ENCODE measurements at places on chromosomes 2 and 18.

- DNase-seq: no peak
Measured at GRCh38 chr2:211512806-211513205, 956.4 kb downstream of the CPS1 start.

DNA sequence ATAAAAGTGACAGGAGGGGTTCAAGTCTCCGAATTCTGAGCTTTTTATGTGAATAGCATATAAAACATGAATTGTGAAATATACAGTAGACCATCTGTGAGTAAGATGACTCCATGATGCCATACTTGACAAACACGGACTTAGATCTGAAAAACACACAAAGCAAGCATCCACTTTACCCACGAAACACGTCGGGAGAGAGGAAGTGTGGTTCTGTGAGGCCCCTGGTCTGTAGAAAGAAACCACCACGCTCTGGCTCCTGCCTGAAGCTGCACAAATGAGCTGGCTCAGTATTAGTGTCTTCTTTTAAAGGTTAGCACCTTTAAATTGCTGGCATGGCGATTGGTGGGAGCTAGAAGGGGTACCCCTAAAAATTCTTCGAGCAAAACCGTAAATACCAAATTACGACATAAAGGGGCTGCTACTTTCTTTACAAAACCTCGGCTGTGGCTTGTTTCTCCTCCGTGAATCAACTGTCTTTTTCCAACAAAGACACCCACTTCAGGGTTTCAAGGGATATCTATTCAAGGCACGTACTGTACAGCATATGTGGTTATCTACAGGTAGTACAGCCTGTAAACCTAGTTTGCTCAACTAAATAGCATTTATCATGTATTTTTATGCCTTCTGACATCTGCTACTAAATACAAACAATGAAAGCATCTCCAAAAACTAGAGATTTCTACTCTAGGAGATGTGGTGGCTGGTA, 70.9 kb downstream of the AFF3 start:
- DNase-seq: no peak

DNA sequence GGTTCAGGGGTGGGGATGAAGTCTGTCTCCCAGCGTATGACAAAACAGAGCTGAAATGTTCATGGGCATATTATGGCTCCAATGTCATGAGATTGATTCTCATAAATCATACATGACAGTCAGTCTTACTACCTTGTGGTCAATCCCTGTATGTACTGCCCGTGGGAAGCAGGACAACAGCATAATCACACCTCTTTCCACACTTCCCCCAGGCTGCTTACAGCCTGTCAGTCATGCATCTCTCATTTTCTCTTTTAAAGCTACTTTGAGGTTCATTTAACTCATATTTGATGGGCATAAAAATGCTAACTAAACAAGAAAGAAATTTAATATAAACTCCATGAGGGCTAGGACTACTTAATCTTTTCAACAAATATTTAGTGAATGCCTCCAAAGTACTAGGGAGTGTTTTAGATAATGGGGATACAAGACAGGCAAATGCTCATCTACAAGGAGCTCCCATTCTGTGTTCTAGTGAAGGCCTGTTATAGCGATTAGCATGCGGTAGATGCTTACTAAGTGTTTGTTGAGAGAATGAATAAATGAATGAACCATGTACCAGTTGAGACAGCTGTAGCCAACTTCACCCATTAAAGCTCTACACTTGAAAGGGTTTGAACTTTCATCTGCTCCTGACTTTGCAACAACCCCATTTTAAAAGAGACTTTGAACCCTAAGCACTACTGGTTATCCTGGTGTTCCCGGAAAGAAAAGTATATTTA, 89.1 kb downstream of the ALPK2 start:
- DNase-seq: no peak

DNA sequence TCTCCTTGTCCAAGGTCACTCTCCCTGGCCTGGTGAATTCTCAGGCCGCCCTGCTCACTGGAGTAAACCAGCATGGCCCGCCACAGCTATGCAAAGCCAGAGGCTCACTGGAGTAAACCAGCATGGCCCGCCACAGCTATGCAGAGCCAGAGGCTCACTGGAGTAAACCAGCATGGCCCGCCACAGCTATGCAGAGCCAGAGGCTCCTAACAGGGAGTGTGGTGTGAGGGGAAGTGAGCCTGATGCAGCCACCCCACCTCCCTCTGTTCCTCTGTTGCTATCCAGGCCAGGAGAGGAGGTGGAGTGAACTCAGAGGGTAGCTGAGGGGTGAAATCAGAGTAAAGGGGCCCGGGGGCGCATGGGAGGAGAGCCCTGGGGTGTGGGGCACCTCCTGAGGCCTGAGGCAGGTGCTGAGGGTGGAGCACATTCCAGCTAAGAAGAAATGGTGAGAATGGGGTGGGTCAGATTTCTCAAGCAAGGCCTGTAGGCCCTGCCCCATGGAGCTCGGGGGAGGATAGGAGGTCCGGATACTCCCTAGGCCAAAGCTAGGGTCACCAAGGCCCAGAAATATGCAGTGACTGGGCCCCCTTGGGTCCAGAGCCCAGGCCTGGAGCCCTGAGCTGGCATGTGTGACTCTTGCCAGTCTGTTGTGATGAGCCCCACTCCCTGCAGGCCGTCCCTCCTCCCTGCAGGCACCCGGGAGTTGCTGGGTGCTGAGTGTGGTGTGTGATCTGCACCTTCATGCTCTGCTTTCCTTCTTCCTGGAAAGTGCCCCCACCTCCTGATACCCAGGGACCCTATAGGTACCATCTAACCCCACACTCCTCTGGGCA, 1.5 kb downstream of the ATP6V1B1 start:
- no peak for DNase-seq

- no peak for DNase-seq
Measured at GRCh38 chr2:14567561-14567960, 65.0 kb upstream of the LRATD1 start.

DNA sequence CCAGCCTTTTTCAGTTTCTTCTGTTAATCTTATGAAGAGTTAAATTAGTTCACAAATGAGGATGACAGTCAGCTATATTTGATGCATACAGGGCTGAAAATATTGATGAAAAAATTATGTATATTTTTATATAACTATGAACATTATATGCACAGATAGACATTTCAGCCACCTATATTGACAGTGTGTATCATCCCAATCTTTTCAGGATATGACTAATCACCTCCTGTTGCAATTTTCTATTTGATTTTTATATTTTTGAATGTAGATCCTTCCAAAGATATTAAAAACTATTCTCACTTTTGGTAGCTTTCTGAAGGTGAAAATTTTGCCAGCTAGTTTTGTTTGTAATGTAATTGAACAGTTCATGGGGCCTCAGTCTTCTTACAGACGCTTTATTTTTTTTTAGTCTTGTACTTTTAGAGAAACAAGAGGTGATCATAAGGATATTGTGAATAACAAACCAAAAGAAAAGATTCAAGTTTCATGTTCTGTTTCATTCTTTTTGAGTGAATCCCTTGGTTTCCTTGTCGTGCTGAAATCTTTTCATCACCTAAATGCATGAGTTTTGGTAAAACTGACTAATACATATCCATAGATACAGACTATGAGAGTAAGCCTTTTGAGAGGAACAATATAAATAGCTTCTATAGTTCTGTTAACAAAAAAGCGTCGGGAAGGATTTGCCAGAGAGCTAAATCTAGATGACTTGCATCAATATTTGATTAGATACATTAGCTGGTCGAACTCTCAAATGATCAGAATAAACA, 123.1 kb downstream of the ARHGAP15 start:
- DNase-seq: no peak

GRCh38 chr2:20868377-20868776, 45.5 kb upstream of the LDAH start:
- no peak for DNase-seq

GRCh38 chr2:19659024-19659792, 242.6 kb downstream of the TTC32 start:
- no peak for DNase-seq

- no peak for DNase-seq
Measured at GRCh38 chr2:95010718-95011117, 14.8 kb upstream of the MAL start.

DNA sequence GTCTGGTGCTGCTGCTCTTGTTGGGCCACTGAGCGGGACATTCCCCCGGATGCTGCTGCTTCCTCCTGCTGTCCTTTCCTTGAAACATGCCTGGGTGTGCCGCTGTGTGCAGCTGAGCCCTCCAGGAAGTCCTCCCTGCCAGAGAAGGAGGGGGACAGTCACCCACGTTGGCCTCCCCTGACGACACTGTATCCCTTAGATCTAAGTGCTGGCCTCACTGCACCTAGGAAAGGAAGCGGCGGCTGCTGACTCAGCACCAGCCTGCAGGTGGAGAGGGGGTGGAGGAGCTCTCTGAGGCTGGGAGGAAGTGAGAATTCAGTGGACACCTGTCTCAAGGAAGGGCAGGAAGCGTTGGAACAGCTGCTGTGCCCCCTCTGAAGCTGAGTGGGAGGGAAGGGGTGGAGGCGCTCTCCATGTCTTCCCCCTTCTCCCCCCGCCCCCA, 239.8 kb downstream of the HAUS1 start:
- no peak for DNase-seq

GRCh38 chr2:189095101-189095500, 84.5 kb downstream of the COL5A2 start:
- no peak for DNase-seq

GRCh38 chr2:69173706-69174105, 160.7 kb downstream of the ANTXR1 start:
- DNase-seq: no peak
